Memory B cell (primary cell): ENCODE measurements at places on chromosomes 1 and 21.

DNA sequence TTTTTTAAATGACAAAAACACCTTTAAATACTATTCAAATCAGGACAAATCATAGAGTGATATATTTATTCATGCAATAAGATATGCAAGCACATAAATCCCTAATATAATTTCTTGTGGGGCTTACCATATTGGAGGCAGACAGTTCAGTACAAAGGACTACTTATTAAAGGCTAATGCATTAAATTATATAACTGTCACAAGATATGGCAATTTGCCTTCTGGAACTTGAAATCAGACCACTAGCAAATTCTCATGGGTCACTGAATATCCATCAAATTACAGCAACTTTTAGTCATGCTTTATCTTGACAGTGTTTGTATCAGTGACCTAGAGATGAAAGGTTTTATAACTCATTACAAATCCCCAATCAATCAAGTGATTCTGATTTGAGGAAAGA lies 54.1 kb upstream of the NCAM2 start:
- no peak for DNase-seq

DNA sequence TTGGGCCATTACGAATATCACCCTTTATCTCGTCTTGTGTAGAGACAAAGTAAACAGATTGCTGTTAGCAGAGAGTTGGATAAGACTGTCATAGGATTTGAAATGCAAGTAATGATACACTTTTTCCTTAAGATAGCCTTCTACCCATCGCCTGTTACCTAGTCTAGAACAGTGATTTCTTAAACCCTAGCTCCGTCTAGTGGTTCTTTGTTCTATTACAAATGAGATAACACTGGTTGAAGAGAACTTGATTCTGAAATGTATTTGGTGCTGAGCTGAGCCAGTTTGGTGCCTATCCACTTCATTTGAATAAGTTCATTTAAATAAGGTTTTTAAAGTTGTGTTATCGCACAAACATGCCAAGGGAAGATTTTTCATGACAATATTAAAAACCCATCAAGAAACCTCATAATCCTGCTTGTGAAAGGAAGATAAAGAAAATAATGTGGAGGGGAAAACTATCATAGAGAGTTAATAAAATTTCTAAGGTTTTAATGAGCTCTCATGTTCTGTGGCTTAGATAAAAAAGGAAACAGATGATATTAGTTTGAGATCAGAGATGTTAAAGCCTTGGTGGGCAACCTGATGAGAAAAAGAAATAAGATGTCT lies 1.5 kb upstream of the KCNH1 start:
- no peak for DNase-seq

DNA sequence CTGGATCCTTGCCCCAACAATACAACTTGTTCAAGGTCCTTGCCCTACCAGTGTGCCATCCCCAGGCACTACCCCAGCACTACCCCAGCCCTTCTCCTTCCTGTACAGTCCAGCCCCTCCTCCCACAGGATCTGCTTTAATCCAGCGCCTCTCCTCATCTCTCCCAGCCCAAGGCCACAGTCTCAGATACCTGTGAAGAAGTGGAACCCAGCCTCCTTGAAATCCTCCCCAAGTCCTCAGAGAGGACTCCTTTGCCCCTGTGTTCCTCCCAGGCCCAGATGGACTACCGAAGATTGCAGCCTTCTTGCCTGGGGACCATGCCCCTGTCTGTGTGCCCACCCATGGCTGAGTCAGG lies 6.5 kb upstream of the CDC20 start:
- no peak for DNase-seq

GRCh38 chr1:53554592-53555305 lies 95.5 kb downstream of the DMRTB1 start:
- no peak for DNase-seq

DNA sequence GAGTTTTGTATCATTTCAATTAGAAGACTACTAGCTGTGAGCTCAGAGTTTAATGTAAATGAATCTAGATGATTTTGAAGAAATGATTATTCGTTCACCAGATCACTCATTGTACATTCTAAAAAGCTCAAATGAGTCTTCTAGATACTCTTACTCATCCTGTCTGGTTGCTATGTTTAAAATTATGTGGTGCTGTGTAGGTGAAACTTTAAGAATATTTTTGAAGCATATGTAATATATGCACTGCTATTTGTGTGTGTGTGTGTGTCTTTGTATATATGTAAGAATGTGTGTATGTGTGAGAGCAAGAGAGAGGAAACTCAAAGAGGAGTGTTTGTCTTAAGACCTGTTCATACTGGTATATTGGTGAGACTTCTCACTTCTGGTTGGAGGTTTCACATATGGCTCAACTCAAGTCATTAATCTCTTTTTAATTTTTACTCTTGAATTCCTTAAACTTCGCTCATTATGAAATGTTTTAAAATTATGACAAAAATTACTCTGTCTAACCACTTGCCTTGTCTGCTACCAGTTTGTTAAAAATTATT lies 8.6 kb upstream of the C1orf105 start:
- DNase-seq, result no peak

DNA sequence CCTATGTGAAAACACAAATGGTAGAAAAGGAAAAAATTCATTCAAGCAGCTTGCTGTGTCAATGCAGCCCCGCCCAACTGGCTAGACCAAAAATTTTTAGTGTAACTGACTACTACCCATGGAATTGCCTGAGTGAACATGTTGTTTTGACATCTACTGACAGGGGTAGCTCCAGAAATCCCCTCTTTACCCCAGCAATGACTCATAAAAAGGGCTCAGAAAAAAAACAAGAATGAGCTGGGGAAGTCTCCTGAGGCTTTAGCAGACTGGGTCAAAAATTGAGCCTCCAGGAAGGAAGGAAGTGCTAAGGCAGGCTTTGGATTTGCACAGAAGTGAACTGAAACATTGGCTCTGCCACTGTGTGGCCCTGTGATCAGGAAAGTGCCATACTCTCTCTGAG lies 24.4 kb upstream of the FGGY start:
- DNase-seq, result no peak

DNA sequence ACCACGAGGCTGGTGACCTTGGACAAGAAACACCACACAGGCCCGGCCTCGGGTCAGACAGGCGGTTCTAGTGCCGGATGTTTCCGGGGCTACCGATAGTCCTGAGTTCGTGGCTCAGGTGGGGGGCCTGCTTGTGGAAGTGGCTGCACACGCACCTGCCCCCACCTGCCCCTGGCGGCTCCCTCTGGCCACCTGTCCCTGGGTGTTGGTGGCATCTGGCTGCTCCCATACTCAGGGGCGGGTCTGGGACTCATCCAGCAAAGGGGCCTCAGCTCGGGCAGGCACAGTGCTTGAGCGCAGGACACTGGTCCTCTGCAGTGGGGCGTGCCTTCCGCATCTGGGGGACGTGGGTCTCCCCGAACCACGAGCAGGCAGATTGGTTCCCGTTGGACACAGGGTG lies 33.6 kb downstream of the TP73 start:
- no peak for DNase-seq

DNA sequence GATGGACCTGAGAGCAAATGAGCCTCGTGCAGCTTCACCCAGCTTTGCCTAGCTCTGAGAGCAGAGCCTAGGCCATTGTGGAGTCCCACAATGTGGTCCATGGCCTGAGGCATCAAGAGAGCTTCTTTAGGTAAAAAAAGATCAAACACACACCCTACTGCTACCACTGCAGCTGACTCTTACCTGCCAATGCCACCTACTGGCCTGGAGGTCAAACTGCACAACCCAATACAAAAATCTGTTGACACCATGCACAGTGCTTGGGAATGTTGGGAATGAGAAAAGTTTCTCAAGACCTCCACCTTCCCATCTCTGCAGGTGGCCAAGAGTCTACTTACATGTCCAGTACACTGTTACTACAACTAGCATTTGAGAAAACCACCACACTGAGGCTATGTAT lies 60.6 kb downstream of the UCHL5 start:
- no peak for DNase-seq

- DNase-seq, result no peak
These were observed 477.8 kb upstream of the CAMK1G start for GRCh38 chr1:209105701-209106100.

DNA sequence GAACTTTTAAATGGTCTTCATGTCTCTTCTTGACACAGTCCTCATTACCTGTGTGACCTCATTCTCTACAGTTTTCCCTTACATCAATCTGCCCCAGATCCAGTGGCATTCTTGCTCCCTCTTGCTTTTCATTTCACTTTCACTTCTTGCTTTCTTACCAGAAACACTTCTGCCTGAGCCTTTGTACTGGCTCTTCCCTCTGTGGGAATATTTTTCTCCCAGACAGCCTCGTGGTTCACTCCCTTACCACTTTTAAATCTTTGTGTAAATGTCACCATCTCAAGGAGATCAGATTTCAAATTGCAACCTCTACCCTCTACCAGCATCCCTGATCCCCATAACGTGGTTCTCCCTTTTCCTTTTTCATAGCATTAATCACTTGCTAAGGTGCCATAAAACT lies 73.2 kb downstream of the DISC1 start:
- no peak for DNase-seq

DNA sequence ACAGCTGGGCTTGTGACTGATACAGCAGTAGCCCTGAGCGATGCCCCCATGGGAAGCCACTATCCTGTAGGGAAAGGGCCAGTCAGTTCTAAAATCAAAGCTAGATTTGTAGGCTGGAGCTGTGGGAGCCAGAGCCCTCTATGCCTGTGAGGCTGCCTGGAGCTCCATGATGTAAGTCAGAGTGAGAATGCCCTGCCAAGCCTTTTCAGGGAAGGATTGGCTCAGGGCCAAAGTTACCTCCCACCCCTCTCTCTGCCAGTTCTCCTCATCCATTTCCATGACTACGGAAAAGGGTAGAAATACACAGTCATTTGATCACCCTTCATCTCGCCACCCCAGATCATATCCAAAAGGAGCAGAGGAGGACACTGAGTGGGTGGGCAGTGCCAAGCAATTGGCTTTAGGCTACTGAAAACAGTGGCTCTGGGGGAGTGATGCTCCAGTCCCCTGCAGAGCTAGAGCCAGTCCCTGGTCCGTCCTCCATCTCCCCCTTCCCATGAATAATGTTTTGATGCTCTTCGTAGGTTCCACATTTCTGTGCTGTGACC lies 59.5 kb upstream of the KCNA3 start:
- no peak for DNase-seq

GRCh38 chr1:36764798-36765197 lies 269.5 kb downstream of the GRIK3 start:
- no peak for DNase-seq

DNA sequence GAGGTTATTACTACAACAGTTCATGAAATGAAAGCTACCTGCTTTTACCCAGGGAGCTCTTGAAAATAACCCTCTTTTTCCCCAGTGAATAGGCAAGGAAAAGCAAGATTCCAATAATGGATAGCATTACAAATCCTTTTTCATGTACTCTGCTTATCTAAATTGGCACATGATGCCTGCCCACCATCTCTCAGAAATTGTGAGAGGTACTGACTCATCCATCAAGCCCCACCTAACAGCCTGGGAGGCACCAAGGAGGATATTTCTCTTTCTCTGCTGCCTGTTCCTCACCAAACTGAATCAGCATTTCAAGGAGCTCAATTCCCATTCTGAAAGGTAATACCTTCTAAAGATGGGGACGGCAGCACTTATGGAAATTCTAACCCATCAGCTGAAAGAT lies 34.4 kb downstream of the PALMD start:
- no peak for DNase-seq

DNA sequence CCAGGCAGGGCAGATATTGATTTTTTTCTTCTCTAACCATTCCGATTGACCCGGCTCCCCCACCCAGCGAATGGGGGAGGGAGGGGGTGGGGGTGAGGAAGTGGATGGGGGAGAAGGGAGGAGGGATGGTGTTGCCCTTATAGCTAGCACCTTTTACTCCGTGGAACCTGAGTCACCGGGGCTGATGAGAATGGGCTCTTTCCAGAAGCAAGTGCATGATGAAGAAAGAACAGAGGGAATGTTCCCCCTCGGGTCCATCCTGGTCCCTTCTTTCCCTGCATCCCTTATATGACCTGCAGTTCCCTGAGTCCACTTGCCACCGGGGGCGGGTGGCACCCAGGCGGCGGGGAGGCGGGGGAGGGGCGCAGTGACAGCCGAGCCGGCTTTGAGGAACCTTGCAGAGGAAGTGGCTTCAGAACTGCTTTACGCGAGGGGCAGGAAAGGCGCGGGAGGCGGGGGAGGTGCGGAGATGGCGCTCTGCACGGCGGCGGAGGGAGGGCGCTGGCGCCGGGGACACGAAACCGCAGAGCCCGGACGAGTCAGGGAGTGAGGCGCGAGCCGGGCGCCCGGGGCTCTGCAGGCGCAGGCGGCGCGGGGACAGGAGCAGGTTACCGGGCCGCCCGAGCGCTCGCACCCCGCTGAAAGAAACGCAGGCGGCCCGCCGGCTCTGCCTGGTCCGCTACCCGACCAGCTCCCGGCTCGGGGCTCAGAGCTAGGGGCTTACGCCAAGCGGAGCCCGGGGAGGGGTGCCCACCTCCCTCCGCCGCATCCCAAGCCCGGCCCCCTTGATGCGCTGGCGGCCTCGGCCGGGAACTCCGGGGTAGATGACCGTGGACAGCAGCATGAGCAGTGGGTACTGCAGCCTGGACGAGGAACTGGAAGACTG lies 49.7 kb downstream of the RASSF5 start:
- DNase-seq, result peak; percentile 81

DNA sequence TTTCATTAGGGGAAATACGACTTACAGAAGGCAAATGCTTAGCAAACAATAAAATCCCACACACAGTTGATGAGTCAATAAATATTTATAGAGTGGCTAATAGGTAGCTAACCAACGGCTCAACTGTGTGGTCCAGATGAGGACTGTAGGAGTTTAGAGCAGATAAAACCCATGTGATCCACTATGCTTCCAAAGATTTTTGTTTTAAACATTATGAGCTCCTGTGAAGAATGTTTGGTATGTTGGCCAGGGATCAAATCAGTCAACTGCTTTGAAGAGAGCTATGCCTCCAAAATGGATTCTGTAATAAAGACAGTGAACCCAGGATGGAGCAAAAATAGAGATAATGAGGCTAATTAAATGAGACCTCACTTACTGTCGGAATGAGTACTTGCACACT lies 72.3 kb upstream of the COL11A1 start:
- no peak for DNase-seq

- DNase-seq, result no peak
These were observed 72.5 kb downstream of the DPT start for GRCh38 chr1:168656485-168656884.

GRCh38 chr1:177044390-177044789 lies 120.1 kb downstream of the ASTN1 start:
- DNase-seq, result no peak

GRCh38 chr1:118335331-118335732 lies 150.3 kb upstream of the SPAG17 start:
- no peak for DNase-seq

DNA sequence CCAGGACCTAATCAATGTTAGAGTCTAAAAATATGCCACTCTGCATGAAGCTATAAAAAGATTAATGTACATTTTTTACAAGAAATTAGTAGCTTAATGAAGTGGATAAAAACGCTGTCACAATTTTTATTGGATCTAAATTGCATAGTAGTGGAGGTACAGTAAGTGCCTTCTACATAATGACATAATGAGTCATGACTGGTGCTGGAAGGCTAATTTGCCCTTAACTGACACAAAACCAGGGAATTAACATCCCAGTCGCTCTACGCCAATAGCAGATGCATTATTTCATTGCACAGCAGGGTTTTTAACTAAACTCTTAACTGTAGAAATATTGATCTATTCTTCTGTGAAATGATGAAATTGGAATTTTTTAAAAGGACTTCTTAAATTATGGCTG lies 33.3 kb downstream of the RRAGC start:
- DNase-seq, result no peak
